ENCODE measurements at places on chromosomes 1 and 21.

DNA sequence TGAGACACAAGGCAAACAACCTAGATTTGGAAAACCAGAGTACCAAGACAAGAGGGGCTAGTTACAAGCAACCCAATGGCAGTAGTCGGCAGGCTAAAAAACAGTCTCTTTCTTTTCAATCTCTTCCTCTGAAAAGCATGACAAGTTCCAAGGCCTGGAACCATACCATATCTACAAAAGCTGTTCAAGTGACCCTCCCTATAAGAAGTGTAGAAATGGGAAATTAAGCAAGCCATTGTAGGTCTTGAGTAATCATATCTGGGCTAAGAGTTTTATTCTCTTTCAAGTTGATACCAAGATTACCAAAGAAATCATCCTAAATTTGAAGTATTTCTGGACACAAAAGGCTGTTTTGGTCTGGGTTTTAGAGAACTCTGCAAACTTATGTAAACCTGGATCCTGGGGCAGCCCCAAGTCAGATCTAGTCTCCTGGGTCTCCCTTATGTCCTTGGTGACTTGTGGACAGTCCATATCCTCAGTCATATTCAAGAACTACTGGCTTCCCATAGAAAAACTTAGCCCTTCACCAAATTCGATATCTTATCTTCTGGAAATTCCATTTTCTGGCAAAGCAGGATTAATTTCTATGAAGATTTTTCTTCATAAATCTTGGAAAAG, 24.7 kb downstream of the FMO3 start:
- no peak for DNase-seq

- DNase-seq: no peak
Observed at GRCh38 chr1:10188133-10188650, 22.2 kb upstream of the KIF1B start.

DNA sequence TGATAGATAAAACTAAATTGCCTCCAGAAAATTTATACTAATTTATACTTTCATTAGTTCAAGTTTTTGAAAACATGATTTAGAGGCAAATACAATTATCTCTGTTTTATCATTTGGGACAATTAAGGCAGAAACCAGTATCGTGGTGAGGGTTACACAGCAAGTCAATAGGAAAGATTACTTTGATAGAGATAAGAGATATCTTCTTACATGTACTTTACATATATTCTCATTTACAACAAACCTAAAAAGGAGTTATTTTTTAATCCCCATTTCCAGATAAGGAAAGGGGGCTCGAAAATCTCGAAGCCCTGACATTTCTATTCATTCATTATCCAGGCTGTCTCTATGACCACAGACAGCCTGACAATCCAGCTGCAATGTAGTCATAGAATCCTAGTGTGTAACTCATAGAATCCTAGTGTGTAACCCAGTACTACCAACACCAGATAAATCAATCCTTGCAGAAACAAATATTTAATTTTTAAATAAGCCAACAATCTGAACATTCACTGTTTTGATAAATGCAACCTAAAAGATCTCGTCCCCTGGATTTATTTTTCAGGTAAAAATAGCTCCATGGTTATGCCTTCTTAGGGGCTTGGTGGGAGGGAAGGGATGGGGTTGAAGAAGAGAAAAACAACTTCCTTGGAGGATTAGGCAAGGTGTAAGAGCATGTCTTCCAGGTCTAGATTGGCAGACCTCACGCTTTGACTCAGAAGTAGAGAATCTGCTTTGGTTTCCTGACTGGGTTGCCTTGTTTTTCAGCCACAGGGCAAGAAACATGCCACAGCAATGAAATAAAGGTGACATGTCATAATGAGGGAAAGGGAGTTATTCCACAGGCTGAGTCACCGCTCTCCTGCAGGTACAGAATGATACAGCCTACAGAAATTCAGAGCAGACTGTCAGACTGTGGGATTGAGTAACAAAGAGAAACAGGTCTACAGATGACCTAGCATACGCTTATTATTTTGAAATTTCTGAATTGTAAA, 45.6 kb downstream of the IRF2BP2 start:
- DNase-seq: no peak

GRCh38 chr1:95640746-95641145, 406.7 kb downstream of the RWDD3 start:
- DNase-seq: no peak

- no peak for DNase-seq
Observed at GRCh38 chr1:61742620-61743430, 545 bp downstream of the PATJ start.

- DNase-seq: no peak
Observed at GRCh38 chr1:182794676-182795201, 5.2 kb downstream of the NPL start.

- DNase-seq: no peak
Observed at GRCh38 chr1:219433496-219434131, 179.3 kb downstream of the ZC3H11B start.

GRCh38 chr1:159179906-159180305, 8.5 kb downstream of the CADM3 start:
- DNase-seq: no peak

GRCh38 chr1:184810735-184811343, 56.2 kb upstream of the EDEM3 start:
- DNase-seq: no peak

DNA sequence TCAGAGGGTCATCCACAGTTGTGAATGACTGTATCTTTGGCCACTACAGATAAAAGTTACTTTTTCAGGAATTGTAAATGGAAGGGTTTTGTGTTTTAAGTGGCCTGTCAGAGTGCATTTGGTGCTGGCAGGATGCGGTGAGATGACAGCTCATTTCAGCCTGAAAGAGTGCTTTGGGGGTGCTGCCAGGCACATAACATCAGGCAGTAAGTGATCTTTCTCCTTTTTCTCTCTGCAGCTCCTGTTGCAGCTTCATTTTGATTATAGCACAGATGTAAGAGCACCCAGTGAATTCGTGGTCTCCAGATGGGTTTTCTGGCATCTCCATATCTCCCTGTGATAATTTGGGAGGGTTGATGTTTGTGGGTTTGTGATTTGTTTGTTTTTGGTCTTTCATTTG, 14.8 kb upstream of the FAM163A start:
- DNase-seq: no peak

DNA sequence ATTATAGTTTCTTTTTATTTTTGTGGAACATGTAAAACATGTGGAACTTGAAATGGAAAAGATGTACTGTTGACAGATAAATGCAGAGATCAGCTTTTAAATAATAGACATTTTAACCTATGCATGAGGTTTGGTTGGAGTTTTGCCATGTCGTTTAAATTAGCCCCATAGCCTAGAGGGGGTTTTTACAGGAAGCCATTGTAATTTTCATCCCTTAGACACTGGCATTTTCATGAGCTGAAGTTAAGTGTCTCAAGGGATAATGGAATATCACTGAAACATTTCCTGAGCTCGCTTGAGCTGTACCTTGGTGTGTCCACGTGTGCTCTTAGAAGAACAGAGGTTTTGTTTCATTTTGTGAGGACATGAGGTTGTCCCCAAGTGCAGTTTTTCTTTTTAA, 54.2 kb downstream of the HMCN1 start:
- no peak for DNase-seq

DNA sequence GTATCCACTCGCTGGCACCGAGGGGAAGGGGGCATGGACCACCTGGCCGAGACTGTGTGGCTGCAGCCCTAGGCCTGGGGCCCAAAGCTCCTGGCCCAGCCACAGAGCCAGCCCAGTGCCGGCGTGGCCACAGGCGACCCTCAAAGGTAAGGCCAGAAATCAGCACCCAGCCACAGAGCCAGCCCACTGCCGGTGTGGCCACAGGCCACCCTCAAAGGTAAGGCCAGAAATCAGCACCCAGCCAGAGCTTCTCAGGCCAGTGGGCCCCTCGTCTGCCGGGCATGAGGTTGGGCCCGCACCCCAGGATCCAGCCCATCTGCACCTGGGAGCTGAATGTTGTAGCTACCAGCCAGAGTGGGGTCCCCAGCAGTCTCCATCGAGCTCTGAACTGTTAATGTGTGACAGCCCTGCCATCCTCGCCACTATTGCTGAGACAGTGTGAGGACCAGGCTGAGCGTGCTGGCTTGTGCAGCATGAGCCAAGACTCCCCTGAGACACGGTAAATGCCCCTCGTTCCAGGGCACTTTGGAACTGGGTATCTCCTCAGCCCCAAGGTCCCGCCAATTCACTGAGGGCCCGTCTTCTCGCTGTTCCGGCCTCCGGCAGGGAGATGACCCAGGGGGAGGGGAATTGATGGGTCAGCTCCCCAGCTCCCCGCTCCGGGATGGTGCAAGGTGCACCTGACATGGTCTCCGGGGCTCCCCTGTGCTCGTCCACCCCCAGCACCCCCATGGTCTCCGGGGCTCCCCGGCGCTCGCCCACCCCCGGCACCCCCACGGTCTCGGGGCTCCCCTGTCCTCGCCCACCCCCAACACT, 4.7 kb upstream of the FTCD start:
- DNase-seq: no peak

GRCh38 chr1:38334930-38335592, 288.5 kb upstream of the POU3F1 start:
- DNase-seq: no peak

- no peak for DNase-seq
Observed at GRCh38 chr1:235052067-235053008, 76.3 kb downstream of the TOMM20 start.

GRCh38 chr21:36169470-36170128, 13.0 kb downstream of the DOP1B start:
- DNase-seq: no peak

GRCh38 chr1:202058001-202058908, 47.9 kb downstream of the ELF3 start:
- DNase-seq: no peak

DNA sequence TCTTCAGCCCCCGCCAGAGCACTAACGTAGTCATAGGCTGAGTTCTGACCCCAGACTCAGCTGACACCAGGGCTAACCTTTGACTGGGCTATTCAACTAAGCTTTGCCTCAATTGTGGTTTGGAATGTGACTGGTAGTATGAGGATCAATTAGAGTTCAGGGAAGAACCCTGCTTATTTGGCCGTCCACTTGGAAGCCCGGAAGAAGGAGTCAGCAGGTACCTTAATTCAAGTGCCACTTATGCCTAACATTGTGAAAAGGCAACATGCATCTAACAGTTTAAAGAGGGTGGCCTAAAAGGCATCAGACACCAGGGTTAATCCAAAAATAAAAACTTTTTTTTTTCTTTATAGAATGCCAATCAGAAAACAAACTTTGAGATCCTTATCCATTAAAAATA, 92.3 kb downstream of the BEND5 start:
- DNase-seq: no peak

GRCh38 chr1:207029701-207030521, 2.6 kb downstream of the C1orf116 start:
- no peak for DNase-seq

- no peak for DNase-seq
Observed at GRCh38 chr1:235500971-235501540, 3.2 kb downstream of the B3GALNT2 start.

DNA sequence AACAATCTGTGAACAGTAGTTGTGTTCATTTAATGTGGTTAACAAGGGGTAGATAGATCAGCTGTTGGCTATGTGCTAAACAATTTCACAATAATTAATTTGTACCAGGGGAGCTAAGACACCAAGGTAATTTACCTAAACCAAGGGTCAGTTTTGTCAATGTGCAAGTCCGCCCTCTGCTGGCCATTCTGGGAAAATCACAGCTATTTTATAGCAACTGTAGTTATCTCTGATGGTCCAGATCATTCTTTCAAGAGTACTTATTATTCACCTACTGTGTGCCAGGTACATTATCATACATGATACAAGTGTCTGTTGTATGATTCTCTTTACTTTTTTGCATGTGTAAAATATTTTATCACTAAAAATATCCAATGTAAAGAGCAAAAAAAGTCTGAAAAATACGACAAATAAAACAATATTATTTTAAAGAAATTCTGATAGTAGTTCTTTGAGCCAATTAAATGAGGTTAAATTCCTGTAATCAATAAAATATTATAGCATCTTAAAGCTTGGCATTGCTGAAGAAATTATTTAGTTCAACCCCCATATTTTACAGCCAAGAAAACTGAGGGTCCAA, 312.3 kb upstream of the FAM78B start:
- DNase-seq: peak; percentile 63

GRCh38 chr1:207084701-207085180, 3.9 kb upstream of the C4BPB start:
- peak; percentile 67 for DNase-seq

DNA sequence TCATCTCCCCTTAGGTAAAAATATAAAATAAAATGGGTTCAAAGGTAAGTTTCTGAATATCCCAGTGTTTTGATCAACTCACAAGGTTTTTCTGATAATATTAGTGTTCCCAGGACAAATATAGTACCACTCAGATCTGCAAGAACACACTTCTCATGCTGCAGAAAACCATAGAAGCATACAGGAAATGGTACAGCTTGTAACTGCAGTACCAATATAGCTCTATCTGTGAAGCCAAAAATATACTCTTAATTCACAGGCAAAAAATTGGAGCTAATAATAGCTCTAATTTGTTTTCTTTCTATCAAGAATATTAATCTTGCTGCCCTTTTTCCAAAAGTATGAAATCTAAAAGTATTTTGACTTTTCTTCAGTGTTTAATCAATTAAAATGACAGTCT, 13.2 kb downstream of the VPS45 start:
- DNase-seq: no peak

DNA sequence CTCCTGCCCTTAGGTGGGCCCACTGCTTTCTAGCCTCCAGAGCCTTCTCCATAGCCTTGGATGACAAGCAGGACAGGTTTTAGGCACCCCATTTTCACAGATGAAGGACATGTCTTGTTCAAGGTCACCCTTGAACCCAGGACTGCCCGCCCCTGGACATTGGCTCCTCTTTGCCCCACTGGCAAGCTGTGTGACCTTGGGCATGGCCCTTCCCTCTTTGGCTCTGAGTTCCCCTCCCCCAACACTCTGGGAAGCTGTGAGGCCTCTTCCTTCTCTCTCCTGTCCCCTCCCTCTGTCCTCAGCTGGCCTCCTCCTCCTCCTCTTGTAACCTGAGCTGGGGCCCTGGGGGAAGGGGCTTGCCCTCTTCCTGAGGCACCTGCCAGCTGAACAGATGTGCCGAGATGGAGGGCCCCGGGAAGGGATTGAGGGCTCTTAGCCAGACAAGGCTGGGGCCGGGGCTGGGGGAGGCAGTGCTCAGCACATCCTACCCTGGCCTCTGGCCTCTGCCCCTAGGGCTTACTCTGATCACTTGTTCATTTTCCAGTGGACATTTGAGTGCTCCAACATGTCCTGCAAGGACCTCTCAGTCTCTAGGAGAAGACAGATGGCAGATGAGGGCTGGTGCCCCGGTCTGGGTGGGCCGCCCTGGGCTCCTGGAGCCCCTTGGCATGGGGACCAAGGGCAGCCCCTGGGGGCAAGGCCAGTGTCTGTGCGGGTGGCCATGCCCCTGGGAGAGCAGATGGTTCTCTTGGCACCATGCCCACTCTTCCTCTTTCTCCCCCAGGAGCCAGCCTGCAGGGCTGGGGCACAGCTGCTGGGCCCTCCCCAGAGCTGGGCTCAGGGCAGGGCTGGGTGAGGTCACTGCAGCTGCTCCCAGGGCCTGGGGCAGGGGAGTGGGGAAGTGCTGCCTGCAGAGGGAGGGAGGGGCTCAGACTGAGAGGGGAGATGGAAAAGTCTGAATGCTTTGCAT, 10.7 kb downstream of the FOXO6 start:
- no peak for DNase-seq

DNA sequence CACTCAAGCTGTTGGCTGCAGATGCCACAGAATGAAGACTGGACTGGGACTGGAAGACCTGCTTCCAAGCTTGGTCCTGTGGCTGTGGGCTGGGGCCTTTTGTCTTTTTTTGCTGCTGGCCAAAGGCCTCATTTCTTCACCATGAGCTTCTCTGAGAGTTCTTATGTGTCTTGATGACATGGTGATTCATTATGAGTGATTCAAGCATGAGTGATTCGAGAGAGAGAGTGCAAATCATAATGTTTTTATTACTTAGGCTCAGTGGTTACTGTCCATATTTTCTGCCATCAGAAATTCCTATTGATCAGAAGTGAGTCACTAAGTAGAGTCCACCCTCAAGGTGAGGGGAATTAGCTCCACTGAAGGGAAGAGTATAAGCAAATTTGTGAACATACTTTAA, 94.0 kb downstream of the PCP4 start:
- no peak for DNase-seq
